ENCODE measurements at places on chromosomes 7 and 10.

GRCh38 chr7:141891336-141891735 is 24.9 kb upstream of the OR9A4 start:
- DNase-seq, result no peak

GRCh38 chr10:78706256-78706655 is 362.5 kb upstream of the ZMIZ1 start:
- peak; percentile 61 for DNase-seq

DNA sequence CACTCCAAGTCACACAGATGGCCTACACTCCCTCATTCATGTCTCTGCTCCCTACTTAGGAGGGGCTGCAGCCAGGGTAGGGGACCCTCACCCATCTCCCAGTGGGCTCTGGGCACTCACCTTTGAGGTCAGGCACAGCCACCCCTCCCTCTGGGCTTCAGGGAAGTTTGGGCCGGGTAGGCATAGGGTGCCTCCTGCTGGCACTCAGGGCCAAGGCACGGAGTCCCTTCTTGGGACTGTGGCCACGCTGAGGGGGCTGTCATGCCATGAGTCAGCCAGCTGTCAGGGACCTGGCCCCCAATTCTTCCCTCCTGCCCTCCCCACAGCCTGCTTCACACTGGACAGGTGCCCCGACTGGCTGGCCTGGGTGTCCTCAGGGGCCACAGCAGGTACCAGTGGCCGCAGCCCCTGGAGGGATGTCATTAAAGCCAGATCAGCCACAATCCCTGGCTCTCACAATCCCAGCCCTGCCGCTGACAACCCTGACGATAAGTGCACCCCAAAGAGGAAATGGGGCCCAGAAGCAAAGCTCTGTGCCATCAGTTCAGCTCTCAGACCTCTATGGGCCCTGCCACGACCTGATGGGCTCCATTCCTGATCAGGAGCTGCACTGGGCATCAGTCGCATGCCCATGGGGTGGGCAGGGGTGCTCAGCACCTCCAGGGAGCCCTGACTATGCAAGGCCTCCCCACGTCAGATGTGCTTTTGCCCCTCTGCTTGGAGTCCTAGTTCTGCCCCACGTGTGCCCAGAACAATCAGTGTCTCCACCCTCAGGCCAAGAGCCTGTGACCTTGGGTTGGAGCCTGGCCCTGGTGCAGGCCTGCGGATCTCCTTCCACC is 34.1 kb upstream of the RET start:
- no peak for DNase-seq

DNA sequence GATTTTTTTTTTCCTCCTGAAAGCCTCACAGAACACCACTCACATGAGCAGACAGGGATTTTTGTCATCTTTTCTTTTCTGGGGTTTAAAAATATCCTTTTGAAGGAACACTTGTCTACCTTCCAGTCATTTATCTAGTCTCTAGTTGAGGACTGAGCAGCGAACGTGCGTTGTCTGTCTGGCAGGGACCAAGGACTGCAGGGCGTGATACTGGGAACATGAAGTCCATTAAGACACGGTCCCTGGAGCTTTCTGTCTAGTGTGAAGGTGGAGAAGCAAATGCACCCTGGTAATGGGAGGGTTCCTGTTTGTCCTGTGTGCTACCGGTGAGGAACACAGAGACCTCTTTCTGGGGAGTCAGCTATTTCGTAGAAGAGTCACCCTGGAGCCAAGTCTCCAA is 207.4 kb downstream of the TMEM178B start:
- no peak for DNase-seq

GRCh38 chr7:27971171-27971812 is 209.3 kb downstream of the JAZF1 start:
- no peak for DNase-seq

Measured in RKO (cell line).